ENCODE measurements at places on chromosomes 1 and 21.

DNA sequence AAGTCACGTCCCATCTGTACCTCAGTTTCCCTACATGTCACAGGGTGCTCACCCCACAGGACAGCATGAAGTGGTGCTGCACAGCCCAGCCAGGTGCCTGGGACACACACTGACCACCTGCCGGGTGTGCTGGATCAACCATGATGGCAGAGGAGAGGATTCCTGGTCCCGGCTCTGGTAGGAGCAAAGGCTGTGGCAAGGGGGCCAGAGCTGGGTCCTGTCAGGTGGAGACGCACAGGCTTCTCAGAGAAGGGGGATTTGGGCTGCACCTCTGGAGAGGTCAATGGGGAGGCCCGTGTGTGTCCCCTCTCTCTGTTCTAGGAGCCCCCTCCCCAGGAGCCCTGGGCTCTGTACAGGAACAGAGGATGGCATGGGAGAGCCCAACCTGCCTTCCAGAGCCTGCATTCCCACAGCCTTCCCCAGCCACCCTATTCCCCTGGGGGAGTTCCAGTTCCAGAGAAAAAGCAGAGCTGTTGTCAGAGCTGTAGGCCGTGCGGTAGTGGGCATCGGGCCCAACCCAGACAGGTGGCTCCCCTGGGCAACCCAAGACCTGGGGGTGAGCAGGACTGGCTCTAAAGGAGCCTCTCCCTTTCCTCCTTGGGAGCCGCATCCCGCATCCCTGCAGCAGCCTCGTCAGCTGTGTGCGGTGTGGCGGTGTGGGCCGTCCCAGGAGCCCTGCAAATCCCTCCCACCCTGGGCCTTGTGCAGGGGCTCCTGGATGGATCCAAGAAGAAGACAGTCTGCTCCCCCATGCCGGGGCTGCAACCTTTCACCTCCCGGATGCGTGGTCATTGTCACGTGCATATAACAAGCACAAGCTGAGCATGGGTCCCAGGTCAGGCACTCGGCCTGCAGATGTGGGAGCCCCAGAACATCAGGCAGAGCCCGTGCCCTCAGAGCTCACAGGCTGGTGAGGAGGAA, 2.9 kb upstream of the TFF3 start:
- DNase-seq, result no peak

- DNase-seq, result no peak
These were observed 33.3 kb upstream of the ERG start for GRCh38 chr21:38531591-38531990.

- no peak for DNase-seq
These were observed 81.1 kb upstream of the PGBD5 start for GRCh38 chr1:230507236-230507635.

GRCh38 chr1:151211972-151212705, 13.8 kb downstream of the PIP5K1A start:
- DNase-seq, result no peak

- no peak for DNase-seq
These were observed 114.2 kb downstream of the MAN1A2 start for GRCh38 chr1:117481410-117481809.
